ENCODE measurements at places on chromosomes 6 and 20.
A peak's percentile ranks its signal among the peaks of the same experiment; 100 is the strongest.

GRCh38 chr6:55802259-55802658 is 73.1 kb downstream of the BMP5 start:
- DNase-seq, result no peak

- DNase-seq, result peak; percentile 23
Observed at GRCh38 chr20:63580796-63581461, 6.9 kb upstream of the HELZ2 start.

DNA sequence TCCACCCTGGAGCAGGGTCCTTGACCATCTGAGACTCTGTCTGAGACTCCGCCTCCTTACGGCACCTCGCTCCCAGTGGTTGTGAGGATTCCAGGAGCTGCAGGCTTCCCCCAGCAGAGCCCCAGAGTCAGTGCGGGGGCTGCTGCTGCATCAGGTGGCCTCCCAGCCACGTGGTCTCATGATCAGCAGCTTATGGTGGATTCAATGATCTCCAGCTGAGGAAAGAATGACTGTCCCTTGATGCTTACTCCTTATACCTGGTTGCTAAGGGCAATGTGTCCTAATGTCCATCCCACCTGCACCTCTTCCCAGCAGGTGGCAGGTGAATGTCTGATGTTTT is 40.0 kb downstream of the SLC22A1 start:
- no peak for DNase-seq

DNA sequence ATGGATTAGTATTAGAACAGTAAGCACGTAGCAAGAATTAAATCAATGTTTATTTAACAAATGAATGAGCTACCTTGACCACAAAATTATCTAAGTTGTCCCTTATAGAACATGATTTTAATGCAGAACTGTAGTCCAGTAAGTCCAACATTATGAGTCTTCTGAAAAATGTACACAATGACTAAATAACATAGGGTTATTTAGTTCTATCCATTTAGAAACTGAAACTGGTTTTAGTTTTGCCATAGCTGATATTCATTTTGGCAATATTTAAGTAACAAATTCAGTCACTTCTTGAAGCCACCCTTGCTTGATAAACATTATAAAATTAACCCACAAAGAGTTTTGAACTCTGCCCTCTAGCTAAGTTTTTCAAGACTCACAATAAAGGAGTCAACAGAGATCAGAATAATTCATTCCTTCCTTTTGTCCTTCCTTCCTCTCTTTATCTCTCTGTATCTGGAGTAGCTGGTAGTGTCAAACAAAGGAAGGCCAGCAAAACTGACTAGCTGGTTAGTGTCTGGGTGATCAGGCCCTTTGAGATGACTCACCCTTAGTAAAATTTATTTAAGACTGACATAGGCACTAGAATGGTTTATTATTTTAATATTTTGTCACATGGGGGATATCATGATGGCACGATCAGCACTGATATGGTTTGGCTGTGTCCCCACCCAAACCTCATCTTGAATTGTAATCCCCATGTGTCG is 115.1 kb downstream of the BTBD9 start:
- DNase-seq, result no peak

GRCh38 chr6:98904096-98904495 is 43.6 kb downstream of the FBXL4 start:
- DNase-seq, result no peak
